ENCODE measurements at places on chromosomes 2 and 18.

DNA sequence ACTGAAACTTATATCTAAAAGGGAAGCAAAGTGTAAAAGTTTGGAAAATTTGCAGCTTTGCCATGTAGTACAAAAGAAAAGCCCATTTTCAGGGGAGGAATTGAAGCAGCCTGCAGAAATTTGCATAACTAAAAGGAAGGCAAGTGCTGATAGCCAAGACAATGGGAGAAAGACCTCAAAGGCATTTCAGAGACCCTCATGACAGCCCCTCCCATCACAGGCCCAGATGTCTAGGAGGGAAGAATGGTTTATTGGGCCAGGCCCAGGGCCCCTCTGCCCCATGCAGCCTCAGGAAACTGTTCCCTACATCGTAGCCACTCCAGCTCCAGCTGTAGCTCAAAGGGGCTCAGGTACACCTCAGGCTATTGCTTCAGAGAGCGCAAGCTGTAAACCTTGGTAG, 14.4 kb upstream of the WDR75 start:
- no peak for DNase-seq

DNA sequence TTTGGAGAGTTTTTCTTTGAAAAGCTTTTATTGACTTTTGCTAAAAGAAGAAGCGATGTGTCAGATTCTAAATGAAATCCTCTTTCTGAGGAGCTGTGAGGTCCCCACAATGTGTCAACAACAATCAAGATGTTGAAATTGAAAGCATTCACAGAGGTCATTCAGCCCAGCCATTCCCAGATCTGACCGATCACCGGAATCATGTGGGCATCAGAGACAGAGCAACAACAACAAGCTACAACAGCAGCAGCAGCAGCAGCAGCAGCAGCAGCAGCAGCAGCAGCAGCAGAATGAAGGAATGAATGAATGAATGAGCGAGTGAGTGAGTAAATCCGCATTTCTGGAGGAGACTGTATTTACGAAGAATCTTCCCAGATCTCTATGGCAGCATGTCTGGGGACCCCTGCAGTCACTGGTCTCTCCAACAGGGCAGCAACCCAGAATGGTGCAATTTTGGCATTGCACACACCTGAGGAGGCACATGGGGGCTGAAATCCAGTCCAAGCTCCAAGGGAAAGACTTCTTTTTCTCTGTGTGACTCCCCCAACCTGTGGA, 299.0 kb downstream of the MYCN start:
- DNase-seq, result no peak

DNA sequence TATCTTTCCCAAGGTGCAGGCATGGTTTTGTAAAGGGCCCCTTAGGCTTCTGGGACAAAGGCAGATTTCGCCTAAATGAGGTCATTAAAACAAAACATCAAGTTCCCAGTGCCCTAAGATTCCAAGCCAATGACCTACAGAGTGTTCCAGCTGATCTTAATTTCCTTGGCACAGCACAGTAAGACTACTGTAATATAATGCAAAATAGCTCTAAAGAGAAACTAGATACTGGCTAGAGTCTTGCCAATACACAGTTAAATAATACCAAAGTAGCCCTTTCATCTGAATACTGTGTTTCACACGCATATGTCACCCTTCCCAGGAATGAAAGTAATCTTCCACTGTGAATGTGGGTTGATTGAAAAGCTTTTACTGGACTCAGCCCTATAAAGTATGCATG, 14.7 kb downstream of the GRB14 start:
- no peak for DNase-seq

GRCh38 chr2:212050871-212051270, 487.7 kb downstream of the ERBB4 start:
- no peak for DNase-seq

GRCh38 chr2:226002438-226002837, 602.9 kb downstream of the NYAP2 start:
- DNase-seq, result no peak

DNA sequence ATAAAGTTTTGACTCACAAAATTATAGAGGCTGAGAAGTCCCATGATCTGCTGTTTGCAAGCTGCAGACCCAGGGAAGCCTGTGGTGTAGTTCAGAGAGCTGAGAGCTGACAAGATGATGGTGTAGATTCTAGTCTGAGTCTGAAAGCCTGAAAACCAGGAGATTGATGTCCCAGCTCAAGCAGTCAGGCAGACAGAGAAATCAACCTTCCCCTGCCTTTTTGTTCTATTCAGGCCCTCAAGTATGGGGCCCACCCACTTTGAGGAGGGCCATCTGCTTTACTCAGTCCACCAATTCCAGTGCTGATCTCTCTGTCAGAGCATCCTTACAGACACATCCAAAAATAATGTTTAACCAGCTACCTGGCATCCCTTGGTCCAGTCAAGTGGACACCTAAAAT, 479.6 kb downstream of the STK39 start:
- DNase-seq, result no peak

- no peak for DNase-seq
These were observed 55.4 kb upstream of the SMIM21 start for GRCh38 chr18:75482880-75483279.

GRCh38 chr2:210035679-210036078, 33.2 kb downstream of the RPE start:
- no peak for DNase-seq

- no peak for DNase-seq
These were observed 23.0 kb upstream of the TMEM200C start for GRCh38 chr18:5918205-5918858.

DNA sequence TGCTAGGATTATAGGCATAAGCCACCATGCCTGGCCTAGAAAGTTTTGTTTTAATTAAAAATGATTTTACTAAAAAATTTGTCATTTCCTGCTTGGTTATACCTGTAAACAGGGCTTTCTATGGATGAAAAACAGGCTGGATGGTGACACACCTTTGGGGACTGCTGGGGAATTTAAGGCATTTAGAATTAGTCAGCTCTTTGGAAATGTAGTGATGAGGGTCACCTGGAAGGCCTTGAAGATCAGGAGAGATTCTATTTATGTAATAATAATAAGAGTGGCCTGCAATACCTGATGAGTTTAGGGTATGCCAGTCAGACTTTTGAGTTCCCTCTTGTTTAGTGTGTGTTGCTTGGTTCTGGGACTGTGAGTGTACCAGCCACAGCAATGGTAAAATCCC, 51.1 kb downstream of the RALBP1 start:
- no peak for DNase-seq

- DNase-seq, result no peak
These were observed 261.6 kb upstream of the MMADHC start for GRCh38 chr2:149849136-149849535.

- DNase-seq, result no peak
These were observed 174.5 kb downstream of the PID1 start for GRCh38 chr2:229096409-229097066.

DNA sequence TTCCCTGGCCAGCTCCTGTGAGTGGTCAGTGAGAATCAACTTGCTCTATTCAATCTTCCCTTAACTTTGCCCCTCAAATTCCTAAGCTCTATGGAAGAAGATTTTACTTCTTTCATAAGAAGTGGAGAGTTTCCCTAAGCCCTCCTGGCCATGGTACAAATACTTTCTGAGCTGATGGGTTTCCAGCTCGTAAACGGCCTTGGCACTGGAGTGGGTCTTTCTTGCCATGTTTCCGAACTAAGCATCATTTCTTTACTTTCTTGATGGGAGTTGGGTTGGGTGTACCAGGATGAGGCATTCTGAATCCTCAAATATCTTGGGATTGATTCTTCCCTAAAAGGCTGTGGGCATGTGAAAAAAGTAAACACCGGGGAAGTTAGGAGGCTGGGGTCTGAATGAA, 72.5 kb downstream of the ACKR3 start:
- no peak for DNase-seq

DNA sequence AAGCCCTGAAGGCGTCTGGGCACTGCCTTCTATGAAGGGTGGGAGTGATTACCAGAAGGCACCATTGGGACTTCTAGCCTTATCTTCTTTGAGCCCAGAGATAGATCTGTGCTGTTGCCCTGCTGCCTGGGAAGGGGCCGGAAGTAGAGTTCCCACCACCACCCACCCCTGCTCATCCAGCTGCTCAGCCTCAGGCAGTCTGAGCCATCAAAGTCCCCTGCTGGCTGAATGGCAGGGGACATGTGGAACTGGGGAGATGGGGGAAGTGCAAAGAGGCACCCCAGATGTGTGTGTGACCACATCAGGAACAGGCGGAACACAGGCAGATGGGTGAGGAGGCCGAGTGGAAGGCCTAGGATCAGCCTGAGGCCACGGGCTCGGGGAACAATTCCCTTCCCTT, 3.3 kb upstream of the WNT10A start:
- DNase-seq, result no peak
